Lower lobe of right lung (tissue), 2 donors: ENCODE measurements at places on chromosomes 7 and 10. TPM values are rescaled to one million over a fixed set of nuclear protein-coding genes. Genes with fewer than 3 reads are reported as not detected.

The MPLKIP gene
- total RNA-seq = 28.5 TPM

The TFR2 gene
- 0.35 TPM for total RNA-seq

The GALNT17 gene
- 6.6 TPM for total RNA-seq

The SLC26A5 gene
- 1.8 TPM for total RNA-seq

The STX1A gene
- 6.6 TPM for total RNA-seq

The KIAA1217 gene
- total RNA-seq = 37.2 TPM

The RASSF4 gene
- total RNA-seq = 49.0 TPM

The STEAP2 gene
- 13.4 TPM for total RNA-seq

The CALN1 gene
- not detected for total RNA-seq

The GRID2IP gene
- total RNA-seq = 0.41 TPM

The FLNC gene
- 11.7 TPM for total RNA-seq

The MYO1G gene
- total RNA-seq = 36.3 TPM

The SPDYE11 gene
- not detected for total RNA-seq

The PVRIG gene
- total RNA-seq = not detected

The TMEM140 gene
- 39.3 TPM for total RNA-seq

The APBB1IP gene
- 36.8 TPM for total RNA-seq

The MOGAT3 gene
- not detected for total RNA-seq

The SFXN2 gene
- total RNA-seq = 10.0 TPM

The MEPCE gene
- 36.3 TPM for total RNA-seq

The ZPBP gene
- total RNA-seq = not detected

The PSTK gene
- total RNA-seq = 2.8 TPM

The C10orf105 gene
- 0.32 TPM for total RNA-seq

The OPN4 gene
- total RNA-seq = not detected

The UNCX gene
- not detected for total RNA-seq

The ACSM6 gene
- total RNA-seq = not detected

The SH3PXD2A gene
- 34.8 TPM for total RNA-seq
